ENCODE measurements at places on chromosomes 3 and 15.

GRCh38 chr3:72347819-72348319 is 500.4 kb downstream of the SHQ1 start:
- DNase-seq, result peak; percentile 44

- peak; percentile 83 for DNase-seq
Measured at GRCh38 chr15:58396181-58396580, 35.6 kb upstream of the LIPC start.

DNA sequence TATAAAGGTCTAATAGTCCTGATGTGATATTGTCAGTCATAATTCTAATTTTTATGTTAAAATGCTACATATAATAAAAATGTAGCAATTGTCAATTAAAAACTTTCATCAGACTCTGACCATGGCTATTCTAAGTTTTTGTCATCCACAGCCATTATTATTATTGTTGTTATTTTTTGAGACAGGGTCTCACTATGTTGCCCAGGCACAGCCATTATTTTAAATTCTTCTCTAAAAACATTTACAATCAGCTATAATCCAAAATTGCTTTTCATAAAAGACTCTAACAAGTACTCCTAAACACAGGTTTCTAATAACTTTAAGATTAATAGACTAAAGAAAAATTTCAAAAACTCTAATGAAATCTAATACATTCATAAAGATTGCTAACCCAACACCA is 41.0 kb upstream of the SETD2 start:
- DNase-seq, result no peak

DNA sequence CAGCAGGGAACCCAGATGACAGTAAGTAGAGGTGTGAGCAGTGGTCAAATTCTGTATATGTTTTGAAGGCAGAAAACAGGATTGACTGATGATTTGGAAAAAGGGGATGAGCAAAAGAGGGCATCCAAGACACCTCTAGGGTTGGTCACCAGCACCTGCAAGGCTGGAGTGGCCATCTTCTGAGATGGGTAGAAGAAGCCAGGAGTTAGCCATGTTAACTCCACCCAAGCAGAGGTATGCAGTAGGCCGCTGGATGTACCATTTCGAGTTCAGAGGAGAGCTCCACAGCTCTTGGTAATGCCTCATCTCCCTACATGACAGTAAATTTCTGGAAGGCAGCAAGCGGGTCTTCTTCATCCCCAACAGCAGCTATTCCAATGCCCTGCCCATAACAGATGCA is 7.0 kb downstream of the RFTN1 start:
- DNase-seq, result no peak

GRCh38 chr15:58678683-58679082 is 70.8 kb downstream of the ADAM10 start:
- DNase-seq, result no peak

- DNase-seq, result no peak
Measured at GRCh38 chr3:194424953-194425352, 25.9 kb upstream of the GP5 start.

DNA sequence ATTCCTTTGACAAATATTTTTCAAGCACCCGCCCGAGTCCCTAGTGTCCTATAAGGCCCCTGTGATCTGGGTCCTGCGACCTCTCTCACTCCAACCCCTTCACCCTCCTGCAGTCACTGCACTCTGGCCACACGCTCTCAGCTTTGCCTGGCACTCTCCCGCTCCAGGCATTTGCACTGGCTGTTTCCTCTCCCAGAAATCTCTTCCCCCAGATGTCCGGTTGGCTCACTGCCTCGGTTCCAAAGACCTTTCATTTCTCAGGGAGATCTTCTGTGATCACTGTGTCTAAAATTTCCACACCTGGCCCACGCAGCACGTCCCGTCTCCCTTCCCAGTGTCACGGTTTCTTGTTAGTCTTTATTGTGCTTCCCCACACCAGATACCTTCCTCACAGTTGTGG is 97.4 kb downstream of the WNT7A start:
- DNase-seq, result no peak

DNA sequence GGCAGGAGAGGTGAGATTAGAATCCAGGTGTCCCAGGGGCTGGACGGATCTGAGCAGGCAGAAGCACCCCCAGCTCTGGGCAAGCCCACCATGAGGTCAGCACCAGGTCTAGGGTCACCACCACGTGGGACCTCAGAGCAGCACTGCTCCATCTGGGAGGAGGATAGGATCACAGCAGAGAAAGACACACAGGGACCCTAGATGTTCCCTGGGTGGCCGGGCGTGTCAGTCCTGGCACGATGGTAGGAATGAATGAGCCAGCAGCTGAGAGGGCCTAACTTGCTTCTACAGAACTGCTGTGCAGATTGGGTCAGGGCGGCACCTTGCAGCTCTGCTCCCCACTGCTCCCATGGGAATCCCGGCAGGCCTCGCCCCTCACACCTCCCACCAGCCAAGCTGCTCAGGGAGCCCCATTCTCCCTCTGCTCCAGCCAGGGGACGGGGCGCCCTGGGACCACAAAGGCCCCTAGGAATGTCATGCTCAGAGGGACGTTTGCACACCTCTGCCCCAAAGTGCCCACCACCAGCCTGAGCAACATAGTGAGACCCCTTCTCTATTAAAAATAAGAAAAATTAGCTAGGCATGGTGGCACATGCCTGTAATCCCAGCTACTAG is 66.3 kb downstream of the ZNF445 start:
- DNase-seq, result no peak

DNA sequence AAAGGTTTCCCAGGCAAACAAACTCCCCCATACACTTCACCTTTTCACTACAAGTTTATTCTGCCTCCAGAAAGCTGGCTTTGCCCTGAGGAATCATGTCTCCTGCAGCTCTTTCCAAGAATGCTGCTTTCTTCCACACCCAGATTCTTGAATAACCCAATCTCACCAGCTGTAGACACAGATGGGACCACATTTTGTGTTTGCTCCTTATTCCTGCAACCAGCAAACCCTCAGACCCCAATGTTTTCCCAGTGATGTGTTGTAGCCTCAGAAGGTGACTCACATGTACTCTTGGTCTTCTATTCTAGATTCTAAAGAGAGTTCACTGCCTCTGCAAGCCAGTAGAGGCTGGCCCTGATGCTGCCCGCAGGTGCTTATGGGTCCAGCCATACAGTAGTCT is 23.6 kb upstream of the TRIM59 start:
- DNase-seq, result no peak

DNA sequence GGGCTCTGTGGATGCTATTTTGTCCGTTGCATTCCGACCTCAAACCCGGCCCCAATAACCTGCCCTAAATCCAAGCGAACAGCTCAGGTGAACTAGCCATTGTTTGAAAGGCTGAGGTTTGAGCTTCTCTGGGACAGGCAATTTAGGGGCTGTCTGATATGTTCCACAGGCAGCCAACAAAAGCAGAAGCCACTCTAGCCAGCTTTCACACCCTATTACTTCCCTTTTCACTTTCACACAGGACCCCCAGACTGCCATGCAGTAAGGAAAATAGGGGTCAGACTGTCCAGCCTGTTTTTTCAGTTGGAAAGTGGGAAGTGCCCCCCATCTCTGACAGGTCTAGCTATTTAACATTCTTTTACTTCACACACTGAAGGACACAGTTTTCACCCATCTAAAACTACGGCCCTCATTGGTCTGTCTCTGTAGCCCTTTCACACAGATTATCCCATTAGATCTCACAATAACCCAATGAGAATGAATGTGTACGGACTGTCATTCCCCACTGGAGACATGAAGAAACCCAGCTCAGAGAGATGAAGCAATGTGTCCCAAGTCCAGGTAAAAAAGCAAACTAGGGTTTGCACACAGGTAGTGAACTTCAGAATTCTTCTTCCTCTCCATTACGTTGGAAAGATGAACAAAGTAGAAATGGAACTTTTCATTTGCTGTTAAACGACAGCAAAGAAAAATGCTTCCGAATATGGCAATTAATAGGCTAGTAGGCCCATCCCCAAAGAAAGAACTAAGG is 1.9 kb downstream of the CCDC12 start:
- no peak for DNase-seq

GRCh38 chr3:73685061-73685460 is 60.3 kb upstream of the PDZRN3 start:
- DNase-seq, result no peak

GRCh38 chr3:104385421-104385820 is 981.3 kb upstream of the ALCAM start:
- DNase-seq, result no peak

DNA sequence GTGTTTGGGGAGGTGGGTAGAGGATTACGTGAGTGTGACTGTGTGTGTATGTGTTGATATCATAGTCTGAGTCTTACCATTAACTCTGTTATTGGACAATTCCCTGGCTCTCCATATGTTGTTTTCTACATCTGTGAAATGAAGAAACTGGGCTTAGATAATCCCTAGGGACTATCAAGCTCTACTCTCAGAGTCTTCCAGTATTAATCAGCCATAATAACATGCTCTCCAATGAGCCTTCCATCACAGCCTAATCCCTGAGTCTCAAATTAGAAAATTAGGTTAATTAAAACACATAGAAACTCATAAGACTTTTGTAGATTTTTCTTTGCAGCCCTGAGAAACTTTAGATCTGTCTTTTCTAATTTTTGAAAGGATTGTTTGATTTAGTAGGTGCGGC is 404.2 kb upstream of the RARB start:
- DNase-seq, result no peak

GRCh38 chr3:173275740-173276139 is 121.8 kb upstream of the NLGN1 start:
- no peak for DNase-seq

DNA sequence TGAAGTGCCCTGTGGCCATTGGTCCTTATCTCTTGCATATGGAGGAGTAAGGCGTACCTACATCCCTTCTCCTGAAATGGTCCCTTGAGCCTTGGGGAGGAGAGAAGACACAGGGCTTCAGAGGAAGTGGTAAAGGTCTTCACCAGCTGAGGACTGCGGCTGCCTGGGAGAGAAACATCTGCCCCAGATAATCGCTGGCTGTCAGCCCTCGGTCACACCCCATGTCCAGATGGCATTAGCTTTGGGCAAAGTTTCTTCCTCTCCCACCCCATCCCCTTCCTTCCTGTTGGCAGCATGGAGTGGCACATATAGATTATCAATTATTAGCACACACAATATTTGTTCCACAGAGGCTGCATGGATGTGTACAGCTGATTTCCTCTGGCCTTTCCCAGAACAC is 61.6 kb downstream of the LRTM1 start:
- no peak for DNase-seq

DNA sequence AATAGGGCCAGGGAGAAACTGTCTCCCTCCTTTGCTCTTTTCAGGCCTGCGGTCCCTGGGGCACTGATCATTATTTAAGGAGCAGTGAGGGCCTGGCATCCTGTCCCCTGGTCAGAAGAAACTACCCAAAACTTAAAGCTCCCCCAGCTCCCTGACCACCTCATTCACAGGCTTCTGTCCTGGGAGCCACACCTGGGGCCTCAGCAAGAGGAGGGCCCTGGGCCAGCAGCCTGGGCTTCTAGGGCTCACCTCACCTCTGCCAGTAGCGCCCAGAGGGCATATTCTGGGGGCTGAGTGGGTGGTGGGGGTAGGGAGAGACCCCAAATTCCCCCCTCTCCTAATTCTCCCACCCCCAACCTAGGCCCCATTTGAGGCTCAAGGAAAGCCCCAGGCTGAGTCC is 4.7 kb upstream of the GRM2 start:
- DNase-seq, result no peak

DNA sequence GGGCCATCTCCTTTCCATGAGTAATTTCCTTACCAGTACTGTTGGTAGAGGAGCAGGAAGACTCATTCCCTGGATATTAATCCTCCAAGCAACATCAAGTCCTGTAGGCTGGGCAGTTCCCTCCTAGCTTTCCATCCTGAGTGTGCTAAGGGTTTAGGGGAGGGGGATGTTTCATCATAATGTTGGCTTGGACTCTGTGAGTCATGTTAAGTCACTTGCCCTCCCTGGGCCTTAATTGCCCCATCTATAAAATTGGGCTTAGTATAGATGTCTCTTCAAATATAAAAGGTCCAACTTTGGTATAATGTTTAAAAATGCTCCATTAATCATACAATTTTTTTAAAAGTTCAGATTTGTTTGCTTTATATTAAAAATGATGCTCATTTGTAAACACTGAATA is 52.7 kb downstream of the TLE3 start:
- no peak for DNase-seq

- no peak for DNase-seq
Measured at GRCh38 chr3:106805625-106806024, 571.6 kb upstream of the CCDC54 start.

DNA sequence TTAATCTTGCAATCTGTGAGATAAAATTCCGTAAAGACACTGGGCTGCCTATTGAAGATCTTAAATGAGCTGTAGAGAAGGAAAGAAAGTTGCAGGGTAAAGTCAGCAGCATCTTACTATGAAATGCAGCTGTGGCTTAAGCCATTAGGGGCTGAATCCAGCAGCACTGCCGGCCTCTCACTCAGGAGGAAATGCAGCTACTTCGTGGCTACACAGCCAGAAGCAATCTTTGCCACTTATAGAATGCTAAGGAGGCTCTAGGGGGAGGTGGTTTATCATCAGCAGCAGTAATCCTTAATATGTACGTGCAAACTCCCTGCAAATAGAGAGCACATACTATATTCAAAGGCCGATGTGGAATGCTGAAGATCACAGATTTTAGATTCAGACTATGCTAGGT is 19.1 kb upstream of the MCTP2 start:
- DNase-seq, result no peak

All from AG04450 (cell line).